ENCODE measurements at places on chromosomes 11 and 22.

- DNase-seq: no peak
Observed at GRCh38 chr11:95849087-95849825, 59.0 kb downstream of the CEP57 start.

- DNase-seq: no peak
Observed at GRCh38 chr11:2929531-2929949, 320 bp upstream of the PHLDA2 start.

- no peak for DNase-seq
Observed at GRCh38 chr11:134469627-134470026, 57.6 kb upstream of the B3GAT1 start.

DNA sequence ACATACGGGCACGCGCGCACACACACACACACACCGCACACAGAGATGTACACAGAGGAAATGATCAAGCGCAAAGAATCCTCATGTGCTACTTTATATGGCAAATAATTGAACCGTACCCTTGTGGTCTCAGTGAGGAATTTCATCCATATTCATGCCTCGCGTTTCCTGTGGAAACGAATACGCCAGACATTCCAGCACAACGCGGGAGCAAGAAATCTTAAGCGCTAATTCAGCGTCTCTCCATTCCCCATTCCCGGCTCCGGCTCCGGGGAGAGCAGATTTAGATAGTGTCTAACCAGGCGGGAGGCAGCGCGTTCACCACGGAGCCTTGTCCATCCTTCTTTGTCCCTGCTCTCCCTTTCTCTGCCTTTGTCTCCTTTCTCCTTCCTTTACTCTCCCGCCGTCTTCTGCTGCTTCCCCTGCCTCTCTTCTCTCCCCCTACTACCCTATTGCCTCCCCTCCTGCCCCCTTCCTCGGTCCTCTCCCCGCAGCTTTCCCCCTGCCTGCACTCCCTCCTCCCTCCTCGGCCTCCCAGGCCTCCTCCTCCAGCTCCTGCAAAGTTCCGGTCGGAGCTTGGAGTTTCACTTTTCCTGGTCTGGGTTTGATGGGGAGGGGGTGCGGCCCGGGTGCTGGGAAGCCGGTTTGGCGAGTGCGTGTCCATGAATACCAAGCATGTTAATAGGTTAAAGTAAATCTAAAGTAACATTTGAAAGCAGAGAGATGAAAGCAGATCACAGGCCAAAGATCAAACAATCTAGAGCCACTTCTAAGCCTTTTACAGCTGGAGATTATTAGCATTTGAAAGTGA, 579.3 kb downstream of the BUD13 start:
- no peak for DNase-seq

GRCh38 chr11:97610854-97611253, 1221.0 kb downstream of the JRKL start:
- DNase-seq: no peak

- DNase-seq: no peak
Observed at GRCh38 chr22:38139901-38140300, 29.4 kb upstream of the BAIAP2L2 start.

DNA sequence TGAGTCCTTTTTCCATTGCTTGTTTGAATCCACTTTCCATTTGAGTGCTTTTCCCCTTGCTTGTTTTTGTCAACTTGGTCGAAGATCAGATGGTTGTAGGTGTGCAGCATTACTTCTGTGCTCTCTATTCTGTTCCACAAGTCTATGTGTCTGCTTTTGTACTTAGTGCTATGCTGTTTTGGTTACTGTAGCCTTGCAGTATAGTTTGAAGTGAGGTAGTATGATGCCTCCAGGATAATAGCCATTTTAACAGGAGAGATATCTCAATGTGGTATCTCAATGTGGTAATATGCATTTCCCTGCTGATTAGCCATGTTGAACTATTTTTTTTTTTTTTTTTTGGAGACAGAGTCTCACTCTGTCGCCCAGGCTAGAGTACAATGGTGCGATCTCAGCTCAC, 16.7 kb downstream of the ACRV1 start:
- DNase-seq: no peak

DNA sequence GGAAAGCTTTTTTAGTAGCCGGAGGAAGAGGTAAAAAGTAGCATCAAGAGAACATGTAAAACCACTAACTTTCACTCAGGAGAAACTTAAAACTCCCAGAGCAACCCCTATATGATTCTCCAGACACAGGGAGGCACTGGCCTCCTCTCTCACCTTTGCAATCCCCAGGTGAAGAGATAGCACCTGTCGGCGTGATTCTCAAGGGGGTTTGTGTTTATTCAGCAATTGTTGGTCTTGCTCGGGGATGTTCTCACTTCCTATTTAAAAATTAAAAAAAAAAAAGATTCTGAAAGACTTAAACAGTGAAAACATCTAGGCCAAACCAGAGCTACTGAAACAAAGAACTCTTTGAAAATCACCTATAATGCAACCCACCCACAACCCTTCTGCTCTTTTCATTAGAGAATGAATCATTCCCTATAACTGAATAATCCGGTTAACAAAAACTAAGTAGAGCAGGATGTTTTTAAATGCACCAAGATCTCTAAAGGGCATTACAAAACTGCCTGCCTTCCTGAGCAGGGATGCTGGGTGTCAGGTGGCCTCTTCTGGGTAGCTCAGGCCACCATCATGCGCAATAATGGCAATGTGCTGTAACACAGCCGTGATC, 24.9 kb downstream of the DHCR7 start:
- no peak for DNase-seq

- DNase-seq: no peak
Observed at GRCh38 chr11:11403763-11404725, 51.0 kb upstream of the CSNK2A3 start.

DNA sequence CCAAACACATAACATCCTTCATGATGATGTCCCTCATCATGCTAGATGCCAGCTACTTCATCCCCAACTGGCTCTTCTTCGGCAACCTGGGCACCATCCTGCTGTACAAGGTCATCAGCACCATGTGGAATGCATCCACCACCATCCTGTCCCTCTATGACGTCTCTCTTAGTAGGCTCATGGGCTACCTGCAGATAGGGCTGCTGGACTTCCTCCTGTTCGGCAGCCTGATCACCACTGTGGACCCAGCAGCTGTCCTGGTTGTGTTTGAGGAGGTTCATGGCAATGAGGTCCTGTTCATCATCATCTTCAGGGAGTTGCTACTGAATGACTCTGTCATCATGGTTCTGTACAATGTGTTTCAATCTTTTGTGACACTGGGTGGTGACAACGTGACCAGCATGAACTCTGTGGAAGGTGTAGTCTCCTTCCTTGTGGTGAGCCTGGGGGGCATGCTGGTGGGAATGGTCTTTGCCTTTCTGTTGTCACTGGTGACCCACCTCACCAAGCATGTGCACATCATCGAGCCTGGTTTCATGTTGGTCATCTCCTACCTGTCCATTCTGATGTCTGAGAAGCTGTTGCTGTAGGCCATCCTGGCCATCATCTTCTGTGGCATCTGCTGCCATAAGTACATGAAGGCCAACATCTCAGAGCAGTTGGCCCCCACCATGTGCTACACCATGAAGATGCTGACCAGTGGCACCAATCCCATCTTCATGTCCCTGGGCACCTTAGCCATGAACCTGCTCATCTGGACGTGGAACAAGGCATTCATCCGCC, 120.7 kb upstream of the SERPIND1 start:
- DNase-seq: no peak

DNA sequence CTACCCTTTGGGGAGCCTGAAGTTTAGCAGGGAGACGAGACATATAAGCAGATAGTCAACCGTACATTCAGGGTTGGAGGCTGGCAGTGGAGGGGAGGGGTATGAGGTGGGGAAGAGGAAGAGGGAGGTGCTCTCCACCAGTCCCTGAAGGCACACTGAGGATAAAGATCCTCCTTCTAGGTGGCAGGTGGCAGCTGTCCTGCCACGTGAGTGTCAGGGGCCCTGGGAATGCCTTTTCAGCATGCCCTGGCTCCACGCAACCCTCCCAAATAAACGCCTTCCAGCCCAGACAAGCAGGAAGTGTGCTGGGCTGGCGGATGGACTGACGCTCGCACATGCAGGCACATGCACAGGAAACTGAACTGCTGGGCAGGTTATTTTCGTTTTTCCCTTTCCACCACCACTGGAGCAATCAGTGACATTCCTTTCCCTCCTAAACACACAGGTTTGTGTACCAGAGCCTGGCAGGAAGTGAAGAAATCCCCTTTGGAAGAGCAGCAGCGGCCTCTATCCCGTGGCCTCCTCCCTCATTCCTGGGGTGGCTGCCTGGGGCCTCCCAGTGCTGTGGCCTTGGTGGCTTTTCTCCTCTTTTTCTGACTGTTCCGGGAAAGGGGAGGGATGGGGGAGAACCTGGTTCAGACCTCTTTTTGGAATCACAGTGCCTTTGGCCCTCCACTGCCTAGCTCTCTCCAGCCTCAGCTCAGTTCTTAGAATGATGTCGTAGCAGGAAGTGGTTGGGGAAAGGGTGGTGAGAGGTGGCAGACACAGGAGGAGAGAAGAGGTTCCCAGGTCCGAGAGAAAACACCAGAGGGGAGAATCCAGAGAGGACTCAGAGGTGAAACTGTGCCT, 157.0 kb upstream of the TIMP3 start:
- no peak for DNase-seq

- DNase-seq: no peak
Observed at GRCh38 chr11:76640501-76640900, 30.0 kb downstream of the LRRC32 start.

GRCh38 chr11:70727899-70728620, 329.7 kb downstream of the CTTN start:
- DNase-seq: no peak

DNA sequence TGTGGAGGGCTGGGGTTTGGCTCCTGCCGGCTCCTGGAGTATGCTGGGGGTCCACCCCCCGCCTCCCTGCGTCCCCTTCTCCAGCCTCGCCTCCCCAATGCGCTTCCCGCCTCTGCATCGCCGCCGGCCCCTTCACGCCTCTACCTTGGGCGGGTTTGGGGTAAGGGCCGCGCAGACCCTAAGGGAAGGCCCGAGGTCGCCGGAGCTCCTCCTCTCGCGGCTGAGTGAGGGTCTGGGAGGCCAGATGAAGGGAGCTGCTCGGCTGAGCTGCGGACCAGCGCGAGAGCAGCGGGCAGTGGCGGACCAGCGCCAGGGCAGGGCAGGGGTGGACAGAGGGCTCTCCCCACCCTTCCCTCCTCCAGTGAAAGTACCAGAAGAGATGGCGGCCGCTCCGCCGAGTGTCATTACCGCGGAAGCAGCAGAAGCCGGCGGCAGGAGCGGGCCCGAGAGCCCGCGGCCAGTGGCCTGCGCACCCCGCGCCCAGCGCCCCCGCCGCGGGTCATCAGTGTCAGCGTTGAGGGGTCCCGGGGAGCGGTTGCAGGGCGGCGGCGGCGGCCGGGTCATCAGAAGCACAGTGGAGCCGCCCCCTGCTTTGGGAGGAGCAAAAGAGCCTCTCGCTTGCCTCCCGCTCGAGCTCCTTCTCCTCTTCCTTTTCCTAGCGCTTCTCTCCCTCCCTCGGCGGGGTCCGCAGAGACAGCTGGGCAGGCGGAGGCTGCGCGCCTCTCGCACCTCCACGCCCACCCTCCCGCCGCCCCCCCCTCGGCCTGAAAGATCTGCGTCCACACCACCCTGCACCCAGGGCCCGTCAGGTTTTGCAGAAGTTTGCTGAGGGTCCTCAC, 255.6 kb upstream of the CADM1 start:
- DNase-seq: no peak

DNA sequence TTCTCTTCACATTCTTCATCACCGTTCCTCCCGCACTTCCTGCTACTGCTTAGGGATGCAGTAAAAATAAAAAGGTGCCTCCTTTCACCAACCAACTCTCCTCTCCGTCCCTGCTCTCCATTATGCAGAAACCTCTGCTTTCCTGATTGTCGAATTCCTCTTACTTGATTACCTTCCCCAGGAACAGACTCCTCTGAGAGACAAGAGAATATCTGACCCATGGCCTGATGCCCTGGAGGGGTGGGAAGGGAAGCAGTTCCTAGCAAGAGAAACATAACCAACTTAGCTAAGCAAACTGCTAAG, 80.9 kb downstream of the TRIM29 start:
- DNase-seq: no peak

DNA sequence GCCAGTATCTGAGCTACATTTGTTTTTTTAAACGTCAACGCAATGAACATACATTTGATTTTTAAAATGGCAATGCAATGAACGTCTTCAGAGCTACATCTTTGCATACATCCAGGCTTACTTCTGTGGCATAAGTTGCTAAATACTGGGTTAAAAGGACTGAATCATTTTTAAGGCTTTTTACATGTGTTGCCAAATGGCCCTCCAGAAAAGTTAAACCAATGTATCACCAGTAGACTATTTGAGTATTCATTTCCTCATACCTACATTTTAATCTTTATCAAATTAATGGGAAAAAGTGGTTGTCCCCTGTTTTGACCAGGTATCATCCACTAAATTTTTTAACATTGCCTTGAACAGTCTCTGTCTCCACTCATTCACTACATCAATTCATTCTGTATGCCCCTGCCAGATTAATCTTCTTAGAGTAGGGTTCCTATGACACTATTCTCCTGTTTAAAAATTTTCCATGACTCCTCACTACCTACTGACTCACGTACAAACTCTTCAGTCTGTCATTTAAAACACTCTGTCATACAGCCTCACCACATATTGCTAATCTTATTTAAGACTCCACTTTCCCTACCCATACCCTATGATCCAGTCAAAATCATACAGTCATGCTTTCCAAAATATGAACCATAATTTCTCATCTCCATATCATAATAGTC, 12.4 kb upstream of the PRRG4 start:
- DNase-seq: no peak

- no peak for DNase-seq
Observed at GRCh38 chr11:37504921-37505320, 906.9 kb upstream of the RAG2 start.

GRCh38 chr11:76661834-76662434, 8.6 kb downstream of the LRRC32 start:
- no peak for DNase-seq

GRCh38 chr11:85164743-85165142, 462.4 kb downstream of the DLG2 start:
- no peak for DNase-seq

- no peak for DNase-seq
Observed at GRCh38 chr11:10413268-10413667, 41.8 kb upstream of the AMPD3 start.

- DNase-seq: no peak
Observed at GRCh38 chr11:20980736-20981135, 311.4 kb downstream of the NELL1 start.

DNA sequence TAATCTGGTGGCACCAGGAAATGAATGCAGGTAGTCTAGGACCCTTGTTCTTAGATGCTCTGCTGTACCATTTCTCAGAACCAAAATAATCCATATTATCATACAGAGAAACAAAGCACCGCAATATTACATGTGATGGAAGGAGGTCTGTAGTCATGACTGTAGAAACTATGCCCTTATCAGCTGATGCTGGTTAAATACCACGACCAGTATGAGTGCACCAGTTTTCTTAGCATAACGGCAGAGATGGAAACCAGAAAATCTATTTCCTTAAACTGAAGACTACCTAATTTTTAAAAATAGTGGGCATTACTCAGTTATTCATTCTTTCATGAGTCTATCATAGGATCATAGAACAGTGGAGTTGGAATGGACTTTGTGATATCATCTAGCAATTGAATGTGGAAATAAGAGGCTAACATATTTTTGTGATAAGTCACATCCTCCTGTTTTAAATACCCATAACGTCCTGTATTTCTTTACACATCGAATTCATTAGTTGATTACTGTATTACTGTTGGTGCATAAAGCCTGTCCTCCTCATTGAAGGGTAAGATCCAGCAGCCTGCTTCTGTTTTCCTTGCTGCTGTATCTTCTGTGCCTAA, 15.1 kb downstream of the JHY start:
- DNase-seq: no peak
